ENCODE measurements at places on chromosomes 16 and 17. TPM values are rescaled to one million over a fixed set of nuclear protein-coding genes. Genes with fewer than 3 reads are reported as not detected.

Gene KRTAP9-8
- total RNA-seq, result not detected

Gene LRRC75A
- total RNA-seq, result 0.40 TPM

Gene SLC6A2
- total RNA-seq, result not detected

Gene TBC1D28
- not detected for total RNA-seq

Gene METTL22
- total RNA-seq, result 21.0 TPM
